A172 (cell line): ENCODE measurements at places on chromosomes 4 and X. TPM values are rescaled to one million over a fixed set of nuclear protein-coding genes. Genes with fewer than 3 reads are reported as not detected.

- DNase-seq: no peak
Observed at GRCh38 chr4:160020804-160021203, 917.9 kb downstream of the RAPGEF2 start.

- DNase-seq: no peak
Observed at GRCh38 chr4:103773691-103774231, 54.0 kb upstream of the TACR3 start.

- DNase-seq: no peak
Observed at GRCh38 chr4:153074936-153075630, 129.2 kb upstream of the TRIM2 start.

GRCh38 chrX:108699368-108699767, 37.0 kb downstream of the IRS4 start:
- peak; percentile 5 for DNase-seq

DNA sequence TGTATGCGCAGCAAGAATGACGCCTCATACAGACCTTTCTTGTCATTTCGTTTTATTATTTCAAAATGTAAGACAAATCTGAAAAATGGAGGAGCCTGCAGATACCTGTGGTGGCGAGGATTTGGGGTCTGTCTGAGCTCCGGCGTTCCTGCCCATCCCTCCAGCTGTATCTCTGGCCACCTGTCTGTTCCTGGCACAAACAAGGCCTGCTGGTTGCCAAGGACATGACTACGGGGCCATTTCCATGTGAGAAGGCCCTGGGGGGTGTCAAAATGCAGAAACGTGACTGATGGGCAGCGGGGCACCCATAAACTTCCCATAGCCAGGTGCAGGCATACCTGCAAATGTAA, 591 bp upstream of the TSPAN7 start:
- DNase-seq: no peak

- no peak for DNase-seq
Observed at GRCh38 chr4:14871676-14872430, 130.4 kb upstream of the CPEB2 start.

DNA sequence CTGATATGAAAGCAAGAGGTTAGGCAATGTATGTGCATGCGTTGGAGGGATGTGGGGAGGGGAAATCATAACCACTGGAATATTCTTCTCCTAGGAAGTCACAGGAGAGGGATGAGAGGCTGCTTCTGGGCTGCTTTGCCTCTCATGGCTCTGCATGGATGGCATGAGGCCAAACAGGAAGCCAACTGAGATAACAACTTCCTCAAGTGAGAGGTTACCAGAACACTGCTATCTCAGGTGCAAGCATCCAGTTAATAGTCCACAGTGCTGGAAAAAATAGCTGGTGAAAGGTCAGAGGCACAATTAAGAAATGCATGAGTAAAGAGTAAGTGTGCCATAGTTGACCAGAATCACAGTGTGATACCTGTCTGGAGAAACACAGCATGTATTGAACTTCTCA, 113.3 kb downstream of the ELOVL6 start:
- peak; percentile 43 for DNase-seq

DNA sequence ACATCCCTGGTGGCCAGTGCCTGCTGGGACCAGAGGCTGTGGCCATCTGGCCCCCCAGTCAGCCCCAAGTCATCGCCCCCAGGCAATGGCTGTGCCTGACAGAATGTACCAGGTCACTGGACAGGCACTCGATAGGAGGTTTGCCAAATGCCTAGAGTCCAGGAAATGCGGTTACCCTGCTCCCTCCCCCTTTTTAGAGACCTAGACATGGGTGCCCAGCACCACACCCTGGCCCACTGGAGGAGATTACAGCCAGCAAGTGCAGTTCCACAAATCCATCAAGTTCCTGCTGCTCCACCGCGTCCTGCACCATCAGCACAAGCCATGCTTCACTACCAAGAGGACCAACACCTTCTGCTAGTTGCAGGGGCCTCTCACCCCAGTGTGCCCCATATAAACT, 16.2 kb upstream of the ZFX start:
- DNase-seq: peak; percentile 84

DNA sequence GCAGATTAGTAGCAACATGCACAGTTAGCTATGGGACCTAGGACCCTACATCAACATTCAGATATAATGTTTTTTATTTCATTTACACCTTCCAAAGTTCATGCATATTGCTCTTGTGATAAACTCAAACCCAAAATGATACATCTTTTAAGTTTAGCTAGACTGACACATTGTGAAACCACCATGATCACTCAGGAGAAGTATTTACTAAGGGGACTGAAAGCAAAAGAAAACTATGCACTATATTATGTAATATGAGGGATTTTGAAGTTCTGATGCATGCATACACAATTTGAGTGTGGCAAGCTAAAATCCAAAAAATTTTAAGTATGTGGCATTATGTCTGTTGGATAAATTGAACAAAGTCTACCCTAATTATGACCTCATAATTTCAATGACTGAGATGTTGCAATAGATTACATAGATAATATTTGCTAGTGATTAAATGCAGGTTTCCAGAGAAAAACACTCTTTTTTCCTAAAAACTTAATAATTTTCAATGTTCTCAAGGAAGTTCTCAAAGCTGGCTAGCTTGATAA, 914.8 kb upstream of the GRIA3 start:
- no peak for DNase-seq

DNA sequence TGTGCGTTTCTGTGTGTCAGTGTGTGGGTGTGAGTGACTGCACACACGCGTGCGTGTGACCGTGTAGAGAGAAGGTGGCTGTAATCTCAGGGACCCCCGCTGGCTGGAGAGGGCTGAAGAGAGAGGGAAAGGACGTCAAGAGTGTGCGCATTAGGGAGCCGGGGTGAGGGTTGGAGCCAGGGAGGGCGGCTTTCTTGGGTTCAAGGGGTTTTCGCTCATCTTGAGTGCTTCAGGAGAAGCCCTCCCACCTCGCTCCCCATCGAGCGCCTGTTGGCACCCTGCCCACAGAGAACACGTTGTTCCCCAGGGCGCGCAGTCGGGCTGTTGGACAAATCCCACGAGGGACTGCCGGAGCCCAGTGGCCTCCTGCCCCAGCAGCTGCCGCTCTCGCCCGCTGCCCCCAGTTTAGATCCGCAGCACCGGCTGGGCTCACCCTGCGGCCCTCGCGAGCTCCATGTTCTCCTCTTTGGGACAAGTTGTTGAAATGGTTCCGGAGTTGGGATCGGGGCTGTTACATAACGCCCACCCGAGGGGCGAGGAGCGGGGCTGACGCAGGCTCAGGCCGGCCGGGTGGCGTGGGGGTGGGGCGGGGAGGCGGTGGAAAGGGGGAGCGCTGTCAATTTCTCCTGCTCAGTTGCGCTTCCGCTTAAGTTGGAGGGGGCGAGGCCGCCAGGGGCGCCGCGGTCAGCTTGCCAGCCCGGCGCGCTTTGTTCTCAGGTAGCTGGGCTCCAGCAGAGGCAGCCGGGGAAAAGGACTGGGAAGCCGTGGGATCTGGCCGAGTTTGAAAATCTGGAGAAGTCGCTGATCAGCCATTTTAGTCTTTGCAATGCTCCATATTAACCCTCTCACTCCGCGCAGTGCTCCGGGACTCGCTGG, 1.6 kb downstream of the GRIA2 start:
- no peak for DNase-seq

GRCh38 chr4:108119199-108119800, 49.4 kb downstream of the LEF1 start:
- no peak for DNase-seq

- DNase-seq: no peak
Observed at GRCh38 chrX:39998636-39999406, 98.9 kb downstream of the BCOR start.

- DNase-seq: peak; percentile 84
Observed at GRCh38 chrX:23901805-23902204, 5.9 kb downstream of the APOO start.

DNA sequence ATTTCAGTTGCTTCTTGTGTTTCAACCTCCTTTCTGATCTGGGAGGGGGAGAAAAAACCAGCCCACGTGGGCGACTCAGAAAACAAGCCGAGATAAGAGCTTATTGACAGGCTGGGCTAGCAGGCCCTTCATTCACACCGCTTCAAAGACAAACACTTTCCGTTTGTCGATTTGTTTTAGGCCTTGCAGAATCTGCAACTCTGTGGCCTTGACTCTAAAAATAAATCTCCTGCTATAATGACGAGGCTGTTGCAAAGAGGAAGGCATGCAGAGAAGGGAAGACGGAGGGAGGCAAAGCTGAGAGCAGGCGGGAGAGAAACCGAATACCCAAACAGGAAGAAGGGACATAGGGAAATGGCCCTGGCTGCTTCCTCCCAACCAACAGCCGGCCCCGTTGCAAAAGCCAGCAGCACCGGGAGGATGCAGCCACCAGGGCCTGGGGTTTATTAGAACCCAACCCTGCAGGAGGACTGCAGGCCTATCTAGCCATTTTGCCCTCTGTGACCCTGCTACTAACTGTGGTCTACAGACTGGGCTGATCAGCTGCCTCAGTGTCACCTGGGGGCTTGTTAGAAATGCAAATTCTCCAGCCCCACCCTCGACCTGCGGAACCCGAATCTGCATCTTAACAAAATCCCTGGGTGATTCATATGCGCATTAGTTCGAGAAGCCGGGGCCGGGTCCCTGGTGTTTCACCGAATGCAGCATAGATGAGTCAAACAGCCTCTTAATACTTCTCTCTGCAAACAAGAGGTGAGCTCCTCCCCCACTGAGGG, 325.5 kb downstream of the BCOR start:
- peak; percentile 39 for DNase-seq

- peak; percentile 35 for DNase-seq
Observed at GRCh38 chr4:156560701-156561100, 410.9 kb downstream of the PDGFC start.

GRCh38 chrX:10533696-10534365, 86.6 kb downstream of the MID1 start:
- peak; percentile 5 for DNase-seq

DNA sequence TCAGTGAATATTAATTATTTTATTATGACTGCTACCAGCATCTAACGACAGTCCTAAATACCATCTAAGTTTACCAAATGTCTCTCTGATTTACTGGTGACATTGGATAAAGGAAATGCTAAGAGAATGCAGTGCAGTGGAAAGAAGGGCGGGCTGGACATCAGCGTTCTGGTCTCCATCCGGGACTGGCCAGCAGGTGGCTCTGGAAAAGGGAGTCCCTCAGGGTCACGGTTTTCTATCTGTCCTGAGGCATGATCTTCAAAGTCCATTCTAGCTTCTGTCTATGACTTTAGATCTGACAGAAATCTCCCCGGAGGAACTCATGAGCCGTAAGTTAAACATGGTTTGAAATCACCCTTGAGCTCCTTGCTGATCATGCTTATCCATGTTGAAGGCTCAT, 3.3 kb downstream of the TRIM2 start:
- peak; percentile 32 for DNase-seq

DNA sequence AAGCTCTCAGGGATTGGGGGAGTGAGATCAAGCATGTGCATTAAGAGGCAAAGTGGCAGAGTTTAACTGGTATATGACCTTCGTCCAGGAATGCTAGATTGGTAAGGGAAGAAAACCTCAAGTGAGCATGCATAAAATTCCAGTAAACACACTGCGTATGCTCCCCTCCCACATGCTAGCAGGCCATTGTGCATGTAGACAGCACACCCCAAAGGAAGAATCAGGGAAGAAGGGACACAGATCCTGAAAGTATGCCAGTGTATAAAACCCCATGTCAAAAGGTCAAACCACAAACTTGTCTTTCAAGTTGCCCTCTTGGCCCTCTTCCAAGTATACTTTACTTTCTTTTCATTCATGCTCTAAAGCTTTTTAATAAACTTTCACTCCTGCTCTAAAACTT, 405.2 kb upstream of the CNKSR2 start:
- DNase-seq: peak; percentile 34

DNA sequence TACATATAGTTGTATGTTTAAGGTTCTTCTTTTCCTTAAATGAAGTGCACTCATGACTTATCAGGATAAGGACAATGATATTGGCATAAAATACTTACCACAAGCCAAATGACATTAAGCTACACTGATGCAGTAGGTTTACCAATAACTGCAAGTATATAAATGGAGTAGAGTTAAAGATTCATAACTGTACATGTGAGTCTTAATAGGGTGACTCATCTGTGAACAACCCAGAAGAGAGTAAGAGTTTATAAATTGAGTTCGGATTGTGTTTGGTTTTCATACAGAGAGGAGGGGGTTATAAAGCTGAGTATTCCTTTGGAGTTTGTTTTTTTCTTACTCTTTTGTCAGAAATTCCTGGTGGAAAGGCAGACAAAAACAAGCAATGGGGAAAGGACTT, 144.8 kb downstream of the TLL1 start:
- no peak for DNase-seq

GRCh38 chr4:13605330-13605729, 22.2 kb downstream of the BOD1L1 start:
- DNase-seq: no peak

DNA sequence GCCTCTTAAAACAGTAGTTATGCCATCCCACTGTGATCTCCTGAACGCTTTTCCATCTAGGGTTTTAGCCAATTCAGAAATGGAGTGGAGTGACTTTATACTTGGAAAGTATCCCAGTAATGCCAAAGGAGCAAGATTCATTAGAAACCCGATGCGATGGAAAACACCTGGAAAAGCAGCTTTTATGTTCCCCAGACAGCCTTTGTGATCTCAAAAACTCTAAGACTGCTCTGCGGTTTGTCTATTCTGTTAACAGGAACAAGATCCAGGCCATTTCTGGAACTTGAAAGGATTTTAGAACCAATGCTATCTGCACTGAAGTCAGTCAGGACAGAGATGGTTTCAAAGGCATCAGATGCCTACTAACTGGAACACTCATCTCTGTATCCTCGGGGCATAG, 145.1 kb downstream of the APBB2 start:
- DNase-seq: peak; percentile 36

- DNase-seq: no peak
Observed at GRCh38 chr4:183401473-183401872, 43.0 kb upstream of the CDKN2AIP start.

DNA sequence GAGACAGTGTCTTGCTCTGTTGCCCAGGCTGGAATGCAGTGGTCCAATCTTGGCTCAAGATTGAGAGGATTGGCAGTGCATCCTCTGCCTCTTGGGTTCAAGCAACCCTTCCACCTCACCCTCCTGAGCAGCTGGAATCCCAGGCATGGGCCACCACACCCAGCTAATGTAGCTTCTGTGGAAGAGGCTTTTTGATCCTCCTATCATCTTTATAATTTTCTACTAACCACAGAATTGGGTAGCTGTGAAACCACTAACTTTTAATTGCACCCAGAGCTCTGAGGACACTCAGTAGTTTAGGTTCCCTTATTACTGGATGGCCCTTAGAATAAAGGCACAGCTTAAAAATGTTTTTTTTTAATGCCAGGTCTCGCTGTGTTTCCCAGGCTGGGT, 8.9 kb upstream of the AGA start:
- no peak for DNase-seq

Gene CPXCR1
- total RNA-seq: not detected in 2 replicates

Gene PAGE2B
- not detected in 2 replicates for total RNA-seq

Gene GLRA2
- not detected in 2 replicates for total RNA-seq

Gene COX7B
- total RNA-seq: 721 and 828 TPM in 2 replicates

Gene FREM3
- not detected in 2 replicates for total RNA-seq

Gene TCEAL6
- total RNA-seq: not detected in 2 replicates

Gene PNMA6F
- not detected in 2 replicates for total RNA-seq

Gene ATP10D
- total RNA-seq: 11.9 and 23.3 TPM in 2 replicates

Gene DCAF4L1
- not detected in 2 replicates for total RNA-seq

Gene COL4A5
- total RNA-seq: 6.0 and 12.5 TPM in 2 replicates

Gene DMRTC1
- total RNA-seq: not detected in 2 replicates

Gene AADAT
- total RNA-seq: 3.0 and 5.6 TPM in 2 replicates

Gene BTC
- 0.03 and 0.14 TPM in 2 replicates for total RNA-seq

Gene FATE1
- not detected in 2 replicates for total RNA-seq

Gene ZCCHC13
- not detected in 2 replicates for total RNA-seq

Gene FAT1
- total RNA-seq: 124 and 128 TPM in 2 replicates

Gene PAGE4
- total RNA-seq: not detected in 2 replicates
